NCI-H526 treated with DMSO at 0.1 percent for 48 hours (cell line): ENCODE measurements at places on chromosomes 4 and X.

- DNase-seq: no peak
Observed at GRCh38 chr4:179225594-179225993, 1783.4 kb upstream of the AGA start.

DNA sequence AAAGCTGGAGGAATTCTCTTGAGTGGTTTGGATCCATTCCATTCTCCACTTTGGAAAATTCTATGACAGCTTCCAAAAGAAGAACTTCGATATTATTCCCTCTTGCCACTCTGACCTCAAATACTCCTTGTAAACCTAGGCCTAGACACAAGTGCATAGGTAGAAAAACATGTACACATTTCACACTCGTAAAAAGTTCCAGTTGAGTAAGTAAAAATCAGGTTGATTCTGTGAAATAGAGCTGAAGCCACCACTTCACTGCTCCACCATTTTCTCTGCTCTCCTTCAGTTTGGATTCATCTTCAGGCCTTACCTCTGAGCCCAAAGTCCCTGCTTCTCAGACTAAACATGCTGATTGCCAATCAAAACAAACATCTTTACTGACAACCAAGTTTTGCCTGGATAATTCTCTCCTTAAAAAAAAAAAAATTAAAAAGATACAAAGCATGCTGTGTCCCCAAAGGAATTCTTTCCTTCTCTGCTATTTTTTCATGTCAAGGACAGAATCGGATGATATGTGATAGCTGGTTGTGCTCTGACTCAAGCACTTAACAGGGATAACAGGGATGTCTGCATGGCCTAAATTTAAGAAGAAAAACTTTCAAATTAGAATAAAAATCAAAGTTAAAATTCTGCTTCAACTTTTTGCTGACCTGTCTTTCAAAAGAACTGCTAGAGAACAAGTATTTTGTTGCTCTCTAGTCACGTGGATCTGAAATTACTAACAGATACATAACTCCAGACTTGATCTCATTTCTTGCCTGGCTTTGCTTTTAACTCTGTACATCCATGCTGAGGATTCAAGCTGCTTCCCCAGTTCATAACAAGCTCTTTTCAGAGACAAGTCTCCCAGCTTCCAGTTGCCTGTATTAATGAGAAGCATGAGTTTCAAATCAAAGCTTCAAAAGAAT, 420.9 kb upstream of the INTU start:
- no peak for DNase-seq

DNA sequence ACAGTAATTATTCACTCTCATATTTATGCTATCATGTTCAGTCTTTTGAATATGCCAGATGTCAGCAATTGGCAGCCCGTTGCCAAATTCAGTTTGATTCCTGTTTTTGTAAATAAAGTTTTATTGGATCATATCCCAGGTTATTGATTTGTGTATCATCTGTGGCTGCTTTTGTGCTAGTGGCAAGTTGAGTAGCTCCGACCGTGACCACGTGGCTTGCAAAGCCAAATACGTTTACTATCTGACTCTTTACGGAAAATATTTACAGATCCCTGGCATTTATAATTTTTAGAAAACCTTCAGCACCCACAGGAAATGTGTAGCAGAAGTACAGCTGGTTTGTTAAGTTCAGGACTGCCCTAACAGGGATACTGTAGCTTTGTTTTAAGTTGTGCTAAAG, 67.4 kb downstream of the VCX2 start:
- DNase-seq: no peak

DNA sequence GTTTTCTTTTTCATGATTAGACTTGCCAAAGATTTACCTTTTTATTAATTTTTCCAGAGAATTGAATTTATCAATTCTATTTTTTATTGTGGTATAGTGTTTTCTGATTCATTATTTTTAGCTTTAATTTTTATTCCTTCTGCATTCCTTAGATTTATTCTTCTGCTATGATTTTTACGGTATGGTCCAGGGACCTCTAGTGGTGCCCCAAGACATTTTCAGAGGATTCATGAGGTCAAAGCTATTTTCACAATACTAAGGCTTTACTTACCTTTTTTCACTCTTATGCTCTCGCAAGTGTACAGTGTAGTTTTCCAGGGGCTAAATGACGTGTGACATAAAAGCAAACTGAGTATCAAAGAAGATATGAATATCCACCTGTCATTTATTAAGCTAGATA, 8.0 kb downstream of the RADX start:
- no peak for DNase-seq

DNA sequence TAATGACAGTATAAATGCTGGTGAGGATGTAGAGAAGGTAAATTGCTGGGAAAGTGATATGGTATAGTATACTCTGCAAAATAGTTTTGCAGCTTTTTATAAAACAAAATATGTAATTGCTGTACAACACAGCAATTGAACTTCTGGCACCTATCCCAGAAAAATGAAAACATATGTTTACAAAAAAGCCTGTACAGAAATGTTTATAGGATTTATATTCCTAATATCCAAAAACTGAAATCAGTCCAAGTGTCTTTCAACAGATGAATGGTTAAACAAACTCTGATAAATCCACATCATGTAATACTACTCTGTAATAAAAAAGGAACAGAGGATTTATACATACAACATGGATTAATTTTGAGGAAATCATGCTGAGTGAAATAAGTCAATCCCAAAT, 198.4 kb upstream of the ACTRT1 start:
- no peak for DNase-seq

- no peak for DNase-seq
Observed at GRCh38 chr4:26080870-26081628, 167.0 kb downstream of the SMIM20 start.
